T-helper 9 cell (primary cell): ENCODE measurements at places on chromosomes 13 and 19.

DNA sequence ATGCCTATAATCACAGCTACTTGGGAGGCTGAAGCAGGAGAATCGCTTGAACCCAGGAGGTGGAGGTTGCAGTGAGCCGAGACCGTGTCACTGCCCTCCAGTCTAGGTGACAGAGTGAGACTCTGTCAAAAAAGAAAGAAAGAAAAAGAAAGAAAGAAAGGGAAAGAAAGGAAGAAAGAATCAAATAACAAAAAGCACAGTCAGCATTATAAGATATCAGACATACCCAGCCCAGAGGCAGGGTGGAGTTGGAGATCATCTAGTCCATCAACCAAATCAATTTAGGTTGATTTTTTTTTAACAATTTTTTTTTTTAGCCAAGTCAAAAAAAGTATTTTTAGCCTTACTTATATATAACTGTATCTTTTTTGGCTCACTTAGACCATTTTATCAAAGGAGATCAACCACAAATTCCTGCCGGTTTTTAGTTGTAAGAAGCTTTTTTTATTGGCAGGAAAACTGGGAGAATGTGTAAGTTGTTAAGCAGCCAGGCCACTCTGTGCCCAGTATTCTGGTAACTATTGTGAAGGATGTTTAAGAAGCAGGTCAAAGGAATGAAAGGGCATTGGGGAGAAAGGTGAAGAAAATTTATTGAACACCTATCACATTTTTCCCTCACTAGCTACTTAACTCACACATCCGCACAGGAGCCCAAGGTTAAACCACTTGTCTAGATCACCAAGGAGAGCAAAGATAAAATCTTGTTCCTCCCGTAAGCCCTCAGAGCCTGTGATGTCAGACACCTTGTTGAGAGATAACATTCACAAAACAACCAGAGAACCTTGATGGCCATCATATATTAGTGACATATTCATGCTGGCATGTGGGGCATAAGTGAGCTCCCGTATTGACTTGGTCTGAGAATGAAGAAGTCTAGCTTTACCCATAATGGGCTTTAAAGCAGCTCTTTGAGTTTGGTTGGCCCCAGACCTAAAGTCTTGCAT, 91.8 kb downstream of the COL4A2 start:
- DNase-seq: no peak

- DNase-seq: no peak
Observed at GRCh38 chr13:94494026-94494425, 14.5 kb upstream of the DCT start.

DNA sequence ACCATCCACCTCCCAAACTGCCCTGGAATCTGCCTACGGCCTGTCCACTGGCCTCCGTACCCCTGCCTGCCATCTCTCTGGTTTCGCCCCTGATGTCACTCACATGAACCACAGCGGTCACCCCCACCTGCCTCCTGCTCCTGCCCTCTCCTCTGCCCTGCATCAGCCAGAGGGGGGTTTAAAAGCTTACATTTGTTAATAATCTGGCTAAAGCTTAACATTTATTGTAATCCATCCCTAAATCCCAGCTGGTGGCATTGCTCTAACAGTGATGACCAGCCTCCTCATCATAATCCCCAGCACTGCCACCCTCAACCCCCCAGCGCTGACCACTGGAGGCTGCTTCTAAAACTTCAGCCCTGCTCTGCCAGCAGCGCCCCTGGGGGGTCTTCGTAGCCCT, 38.9 kb downstream of the DNM2 start:
- DNase-seq: no peak

DNA sequence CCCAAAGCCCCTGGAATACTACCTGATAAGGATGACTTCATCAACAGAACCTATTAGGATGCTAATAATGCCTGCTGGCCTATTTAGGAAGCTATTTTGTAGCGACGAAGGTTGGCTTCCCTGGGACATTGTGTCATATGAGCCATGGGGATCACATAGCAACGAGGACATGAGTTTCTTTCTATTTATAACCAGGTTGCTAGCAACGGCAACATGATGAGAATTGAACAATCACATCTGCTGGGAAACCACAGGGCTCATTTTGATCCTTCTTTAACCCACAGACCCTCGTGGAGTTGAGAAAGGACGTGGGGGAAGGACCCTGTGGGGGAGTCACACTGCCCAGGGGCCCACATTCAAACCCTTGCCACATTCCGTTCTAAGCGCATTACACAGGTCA, 172.2 kb downstream of the COL4A1 start:
- DNase-seq: no peak

GRCh38 chr19:45863840-45864628, at the start of gene FOXA3:
Gene FOXA3 (plus strand): TSS chr19:45864326. CDS start chr19:45864457, 131 bp downstream.
- peak; percentile 49 for DNase-seq

- DNase-seq: no peak
Observed at GRCh38 chr13:37476874-37477273, 121.7 kb downstream of the POSTN start.

DNA sequence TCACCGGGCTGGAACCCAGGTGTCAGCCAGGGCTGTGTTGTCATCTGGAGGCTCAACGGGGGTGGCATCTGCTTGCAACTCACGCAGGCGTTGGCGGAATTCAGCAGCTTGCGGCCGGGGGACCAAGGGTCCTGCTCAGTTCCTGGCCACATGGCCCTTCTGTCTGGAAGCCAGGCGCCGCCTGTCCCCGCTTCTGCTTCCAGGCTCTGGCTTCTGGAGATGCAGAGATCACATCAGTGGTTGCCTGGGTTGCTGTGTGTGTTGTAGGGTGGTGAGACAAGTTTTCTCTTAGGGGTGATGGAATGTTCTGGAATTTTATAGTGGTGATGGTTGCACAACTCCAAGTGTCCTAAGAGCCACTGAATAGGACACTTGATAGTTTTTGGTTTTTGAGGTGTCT, 5.0 kb downstream of the ADAT3 start:
- no peak for DNase-seq

GRCh38 chr13:113231306-113232207, 22.1 kb downstream of the CUL4A start:
- no peak for DNase-seq
